ENCODE measurements at places on chromosomes 2 and 18. TPM values are rescaled to one million over a fixed set of nuclear protein-coding genes. Genes with fewer than 3 reads are reported as not detected.
A peak's percentile ranks its signal among the peaks of the same experiment; 100 is the strongest.

- peak; percentile 81 for DNase-seq
These were observed 43.0 kb upstream of the KCNF1 start for GRCh38 chr2:10868465-10869314.

DNA sequence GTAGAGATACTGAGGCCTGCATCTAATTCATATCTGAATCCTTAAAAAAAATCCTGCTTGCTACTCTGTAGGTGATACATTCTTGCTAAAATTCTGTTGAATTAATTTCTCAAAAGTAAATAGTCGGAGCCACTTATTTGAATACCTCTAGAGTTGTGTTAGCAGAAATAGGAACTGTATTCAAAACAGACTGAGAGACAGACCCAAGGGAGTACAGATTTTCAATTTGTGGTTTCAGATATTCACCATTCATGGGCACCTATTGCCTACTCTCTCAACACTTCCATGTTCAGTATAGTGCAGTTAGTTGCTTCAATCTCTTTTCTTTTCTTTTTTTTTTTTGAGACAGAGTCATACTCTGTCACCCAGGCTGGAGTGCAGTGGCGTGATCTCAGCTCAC is 46.6 kb upstream of the CTLA4 start:
- DNase-seq = no peak

GRCh38 chr18:63299837-63300745 is 19.5 kb downstream of the BCL2 start:
- no peak for DNase-seq

IER3IP1 gene
- 39.5 TPM for total RNA-seq

DNA sequence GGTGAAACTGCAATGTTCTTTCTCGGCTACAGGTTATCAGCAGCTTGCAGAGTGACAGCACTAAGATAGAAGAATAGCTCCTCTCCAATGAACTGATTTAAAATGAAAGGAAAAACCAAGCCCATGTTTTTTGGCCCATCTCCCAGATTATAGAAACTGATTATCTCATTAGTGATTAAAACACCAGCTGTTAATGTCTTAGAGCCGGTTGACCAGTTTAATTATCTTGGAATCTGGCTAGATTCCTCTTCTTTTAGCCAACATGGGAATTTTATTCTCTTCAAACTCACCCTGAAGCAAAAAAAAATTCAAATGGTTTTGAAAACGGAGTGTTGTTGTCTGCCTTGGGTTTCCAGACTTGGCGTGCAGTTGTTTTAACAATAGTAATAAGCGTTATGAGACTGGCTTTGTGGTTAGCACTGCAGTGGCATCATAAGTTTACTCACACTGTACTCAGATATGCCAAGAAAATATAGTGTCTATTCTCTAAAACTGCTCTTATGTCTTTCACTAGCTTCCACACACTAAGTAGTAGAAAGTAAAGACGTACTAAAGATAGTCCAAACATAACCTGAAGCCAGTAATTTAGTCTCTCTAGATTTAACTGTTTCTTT is 665.3 kb downstream of the STK39 start:
- DNase-seq = peak; percentile 36

All from RPMI7951 (cell line).